Activated T-helper 1 cell treated with anti-CD3 and anti-CD28 coated beads, Interleukin-2, amount 50 U/mL, for 16 hours (primary cell): ENCODE measurements at places on chromosomes 4 and X.

- DNase-seq: no peak
These were observed 31.3 kb downstream of the SLIT2 start for GRCh38 chr4:20283039-20283438.

DNA sequence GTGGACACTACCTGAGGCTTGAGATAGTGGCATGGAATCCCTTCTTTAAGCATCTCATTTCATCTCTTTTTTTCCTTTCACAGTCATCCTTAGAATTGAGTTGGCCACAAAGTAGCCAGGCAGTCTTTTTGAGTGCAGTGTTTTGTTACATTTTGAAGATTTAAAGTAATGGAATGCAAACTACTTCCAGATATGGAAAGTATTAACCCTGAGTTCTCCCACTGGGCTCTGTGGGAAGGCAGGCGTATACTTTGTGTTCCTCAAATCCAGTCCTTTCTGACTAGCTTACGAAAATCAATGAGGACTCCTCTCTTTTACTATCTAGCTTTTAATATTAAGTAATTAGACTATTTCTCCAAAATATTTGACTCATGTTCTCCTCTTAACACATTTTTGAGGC lies 29.9 kb downstream of the PCDH10 start:
- no peak for DNase-seq

DNA sequence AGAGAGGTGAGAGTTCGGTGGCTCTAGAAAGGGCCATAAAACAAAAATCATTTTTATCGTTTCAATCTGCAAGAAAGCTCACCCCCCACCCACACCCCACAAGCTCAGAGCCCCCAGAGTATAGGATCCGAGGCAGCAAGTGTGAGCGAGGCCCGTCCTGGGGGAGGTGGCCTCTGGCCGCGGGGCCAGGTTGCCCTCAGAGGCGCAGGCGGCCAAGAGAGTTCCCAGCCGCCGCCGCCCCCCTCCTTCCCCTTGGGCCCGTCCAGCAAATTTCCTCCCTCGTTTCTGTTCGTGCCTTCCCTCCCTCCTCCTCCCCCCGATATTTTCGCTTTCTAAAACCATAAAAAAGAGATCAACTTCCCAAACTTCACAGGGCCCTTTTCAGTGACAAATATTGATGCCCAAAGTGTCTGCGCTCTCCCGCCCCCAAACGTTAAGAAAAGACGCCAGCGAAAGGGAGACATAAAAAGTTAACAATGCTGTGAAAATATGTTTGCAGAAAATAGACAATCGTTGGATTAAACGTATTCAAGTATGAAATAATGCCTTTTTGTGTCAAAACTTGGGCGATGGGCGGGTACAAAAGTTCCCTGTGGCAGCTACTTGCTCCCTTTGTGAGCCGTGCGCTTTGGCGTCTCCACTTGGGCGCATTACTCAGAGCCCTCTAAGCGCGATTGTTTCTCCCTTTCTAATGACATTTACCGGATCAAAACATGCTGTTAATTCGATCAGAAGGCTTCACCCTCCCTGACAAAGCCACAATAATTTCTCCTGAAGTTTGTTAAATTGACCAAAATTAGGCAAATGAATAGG lies 1.1 kb upstream of the HELT start:
- no peak for DNase-seq

DNA sequence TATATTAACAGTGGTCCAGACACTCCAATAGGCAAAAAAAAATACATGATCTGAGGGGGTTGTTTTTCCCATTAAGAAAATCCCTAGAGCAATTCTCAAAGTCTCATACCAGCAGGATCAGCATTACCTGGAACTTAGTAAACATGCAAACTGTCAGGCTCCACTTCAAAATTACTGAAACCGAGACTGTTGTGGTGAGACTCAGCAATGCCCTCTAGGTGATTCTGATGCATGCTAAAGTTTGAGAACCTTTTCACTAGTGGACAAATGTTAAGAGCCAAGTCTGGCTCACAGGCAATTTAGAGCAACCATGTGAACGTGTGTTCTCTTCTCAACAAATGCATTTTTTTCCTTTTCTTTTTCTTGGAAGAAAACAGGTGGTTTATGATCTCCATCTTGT lies 30.2 kb downstream of the NEK1 start:
- no peak for DNase-seq

DNA sequence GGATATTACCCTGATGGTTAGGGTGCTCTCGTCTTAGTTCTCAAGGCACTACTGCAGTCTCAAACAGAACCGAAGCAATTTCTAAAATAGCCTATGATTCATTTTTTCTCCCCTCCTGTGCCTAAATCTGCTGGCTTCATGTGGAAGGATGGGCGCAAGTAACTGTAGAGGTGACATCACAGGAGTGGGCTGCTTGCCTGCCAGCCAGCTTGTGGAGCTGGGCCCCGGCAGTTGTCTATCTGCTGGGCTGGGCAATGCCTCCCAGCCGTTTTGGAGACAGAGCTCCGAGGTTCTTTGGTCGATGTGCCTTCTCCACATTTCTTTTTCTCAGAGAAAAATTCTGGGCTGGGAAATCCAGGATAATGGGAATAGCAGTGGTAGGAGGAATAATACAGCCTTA lies 34.3 kb upstream of the CITED1 start:
- DNase-seq: no peak
